Posterior vena cava (tissue), 2 donors: ENCODE measurements at places on chromosomes 13 and 19. TPM values are rescaled to one million over a fixed set of nuclear protein-coding genes. Genes with fewer than 3 reads are reported as not detected.

GRIK5 gene
- 11.3 TPM for total RNA-seq

SCEL gene
- not detected for total RNA-seq

NUFIP1 gene
- total RNA-seq, result 5.0 TPM

SIGLECL1 gene
- total RNA-seq, result not detected

PRTN3 gene
- total RNA-seq, result not detected

CATSPERD gene
- not detected for total RNA-seq

FREM2 gene
- total RNA-seq, result under 0.01 TPM

SPC24 gene
- 2.2 TPM for total RNA-seq

MYO16 gene
- 0.09 TPM for total RNA-seq

METTL21C gene
- total RNA-seq, result not detected

CTXN1 gene
- total RNA-seq, result 11.7 TPM

FAM216B gene
- total RNA-seq, result not detected

UPK1A gene
- total RNA-seq, result 0.19 TPM

S1PR5 gene
- total RNA-seq, result not detected

GNG7 gene
- total RNA-seq, result 3.2 TPM

FOSB gene
- 73.0 TPM for total RNA-seq

MEDAG gene
- total RNA-seq, result 172 TPM

SMARCA4 gene
- 68.8 TPM for total RNA-seq

U2AF1L4 gene
- total RNA-seq, result 18.7 TPM

KLK10 gene
- total RNA-seq, result not detected

ZNF430 gene
- 15.6 TPM for total RNA-seq

C5AR1 gene
- total RNA-seq, result 30.6 TPM

CARM1 gene
- 35.1 TPM for total RNA-seq

MAST1 gene
- total RNA-seq, result 0.37 TPM

ANGPTL4 gene
- total RNA-seq, result 10.4 TPM

PSG5 gene
- not detected for total RNA-seq

LCP1 gene
- 72.8 TPM for total RNA-seq

FUT1 gene
- 2.1 TPM for total RNA-seq
